Right atrium auricular region (tissue), 2 donors: ENCODE measurements at places on chromosomes 6 and 20. TPM values are rescaled to one million over a fixed set of nuclear protein-coding genes. Genes with fewer than 3 reads are reported as not detected.

DNA sequence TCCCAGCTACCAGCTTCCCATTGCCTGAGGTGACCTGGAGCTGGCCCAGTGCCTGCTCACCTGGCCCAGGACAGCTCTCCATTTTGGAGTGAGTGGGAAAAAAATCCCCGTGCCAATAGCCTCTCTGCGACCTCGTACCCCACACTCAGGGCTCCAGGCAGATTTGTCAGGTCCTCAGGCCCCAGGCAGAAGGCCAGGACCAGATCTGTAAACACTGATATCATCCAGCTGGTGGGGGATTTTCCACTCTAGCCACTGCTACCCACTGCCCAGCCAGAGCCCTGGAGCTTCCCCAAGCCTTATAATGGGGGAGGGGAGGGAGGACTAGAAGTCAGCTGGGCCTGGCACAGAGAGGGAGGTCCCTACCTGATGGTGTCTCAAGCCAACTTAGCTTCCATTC is 1.3 kb upstream of the PGC start:
- H3K27ac ChIP-seq, result no peak overlapping the region
- H3K36me3 ChIP-seq, result no peaks in the 10 kb centered on the region
- DNase-seq, result no peak
- no peaks in the 10 kb centered on the region for H3K4me1 ChIP-seq

DNA sequence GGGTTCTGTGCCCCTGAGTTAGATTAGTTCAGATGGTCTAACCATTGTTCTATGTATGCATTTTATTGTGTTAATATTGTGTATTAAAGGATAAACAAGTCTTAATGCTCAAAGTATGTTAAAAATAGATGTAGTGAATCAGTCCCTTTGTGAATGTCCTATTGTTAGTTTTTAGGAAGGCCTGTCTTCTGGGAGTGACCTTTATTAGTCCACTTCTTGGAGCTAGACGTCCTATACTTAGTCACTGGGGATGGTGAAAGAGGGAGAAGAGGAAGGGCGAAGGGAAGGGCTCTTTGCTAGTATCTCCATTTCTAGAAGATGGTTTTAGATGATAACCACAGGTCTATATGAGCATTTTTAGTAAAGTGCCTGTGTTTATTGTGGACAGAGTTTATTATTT is 12.3 kb upstream of the HMGN4 start:
- DNase-seq, result no peak
- H3K4me1 ChIP-seq, result peaks cover 9% of the 10 kb centered on the region
- no peaks in the 10 kb centered on the region for H3K36me3 ChIP-seq
- H3K4me3 ChIP-seq, result no peak overlapping the region
- H3K27ac ChIP-seq, result no peak overlapping the region
- no peaks in the 10 kb centered on the region for H3K27me3 ChIP-seq

Gene HAO1
- total RNA-seq, result not detected

Gene CPXM1
- 2.9 TPM for total RNA-seq

- no peak for DNase-seq
- H3K4me3 ChIP-seq, result no peak overlapping the region
- H3K27me3 ChIP-seq, result no peaks in the 10 kb centered on the region
- H3K4me1 ChIP-seq, result no peaks in the 10 kb centered on the region
- no peaks in the 10 kb centered on the region for H3K36me3 ChIP-seq
Measured at GRCh38 chr6:143634486-143634885, 43.3 kb upstream of the PHACTR2 start.

DNA sequence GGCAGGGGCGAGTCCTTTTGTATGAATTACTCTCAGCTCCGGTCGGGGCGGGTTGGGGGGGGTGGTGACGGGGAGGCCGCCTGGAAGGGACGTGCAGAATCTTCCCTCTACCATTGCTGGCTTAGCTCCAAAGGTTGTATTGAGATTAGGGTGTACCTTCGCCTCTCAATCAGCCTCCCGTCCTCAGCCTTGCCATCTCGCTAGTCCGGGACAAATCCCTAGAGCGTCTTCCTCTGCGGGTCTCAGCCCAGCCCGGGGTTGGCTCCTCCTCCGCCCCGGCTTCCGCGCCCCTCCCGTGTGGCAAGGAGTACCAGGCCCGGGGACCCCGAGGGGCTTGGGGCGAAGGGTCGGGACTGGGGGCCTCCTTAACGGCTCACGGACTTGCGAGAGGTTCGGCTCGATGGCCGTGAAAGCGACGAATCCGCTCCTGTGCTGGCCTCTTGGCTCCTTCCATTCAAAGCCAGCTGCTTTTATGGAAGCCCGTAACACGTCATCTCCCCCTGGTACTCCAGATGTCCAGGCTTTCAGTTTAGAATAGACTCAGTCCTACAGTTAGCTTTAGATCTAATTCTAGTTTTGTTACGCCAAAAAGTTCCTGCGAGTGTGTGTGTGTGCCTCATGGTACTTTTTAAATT is 636 bp upstream of the EEF1A1 start:
- H3K36me3 ChIP-seq, result peaks cover 41% of the 10 kb centered on the region
- H3K4me1 ChIP-seq, result no peaks in the 10 kb centered on the region

- no peak overlapping the region for H3K4me3 ChIP-seq
- no peaks in the 10 kb centered on the region for H3K4me1 ChIP-seq
- no peak for DNase-seq
- no peaks in the 10 kb centered on the region for H3K36me3 ChIP-seq
Measured at GRCh38 chr6:124368131-124368530, 564.5 kb downstream of the NKAIN2 start.

GRCh38 chr6:42624601-42625000 is 60.8 kb downstream of the UBR2 start:
- no peaks in the 10 kb centered on the region for H3K27me3 ChIP-seq
- no peak overlapping the region for H3K27ac ChIP-seq
- DNase-seq, result no peak
- H3K36me3 ChIP-seq, result peaks cover 42% of the 10 kb centered on the region
- no peaks in the 10 kb centered on the region for H3K4me1 ChIP-seq
